Naive B cell (primary cell): ENCODE measurements at places on chromosomes 2 and 18.

DNA sequence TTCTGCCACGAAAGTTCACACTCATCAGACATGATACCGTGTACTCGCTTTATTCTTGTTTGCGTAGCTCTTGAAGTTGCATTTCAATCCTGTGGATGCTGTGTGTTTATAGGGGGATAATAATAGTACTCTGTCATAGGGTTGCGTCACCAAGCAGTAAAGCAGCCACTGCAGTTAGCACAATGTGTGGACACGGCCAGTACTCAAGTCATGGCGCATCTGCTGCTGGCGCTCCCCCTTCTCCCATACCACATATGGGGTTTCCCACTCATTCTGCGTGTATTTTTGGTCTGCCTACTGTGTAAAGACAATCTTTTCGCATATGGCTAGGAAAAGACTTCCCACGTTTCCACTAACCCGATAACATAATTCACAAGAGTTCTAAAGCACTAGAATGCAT is 2.1 kb upstream of the ZBTB14 start:
- H3K4me1 ChIP-seq: peaks cover 5% of the 10 kb centered on the region
- no peak overlapping the region for H3K27ac ChIP-seq
- peaks cover 32% of the 10 kb centered on the region for H3K27me3 ChIP-seq

GRCh38 chr2:214574084-214574781 is 163.4 kb downstream of the VWC2L start:
- H3K4me3 ChIP-seq: peak overlapping the region; percentile 17
- H3K36me3 ChIP-seq: no peaks in the 10 kb centered on the region
- peaks cover 11% of the 10 kb centered on the region for H3K4me1 ChIP-seq
- no peaks in the 10 kb centered on the region for H3K27me3 ChIP-seq
- no peak overlapping the region for H3K27ac ChIP-seq
- DNase-seq: no peak

DNA sequence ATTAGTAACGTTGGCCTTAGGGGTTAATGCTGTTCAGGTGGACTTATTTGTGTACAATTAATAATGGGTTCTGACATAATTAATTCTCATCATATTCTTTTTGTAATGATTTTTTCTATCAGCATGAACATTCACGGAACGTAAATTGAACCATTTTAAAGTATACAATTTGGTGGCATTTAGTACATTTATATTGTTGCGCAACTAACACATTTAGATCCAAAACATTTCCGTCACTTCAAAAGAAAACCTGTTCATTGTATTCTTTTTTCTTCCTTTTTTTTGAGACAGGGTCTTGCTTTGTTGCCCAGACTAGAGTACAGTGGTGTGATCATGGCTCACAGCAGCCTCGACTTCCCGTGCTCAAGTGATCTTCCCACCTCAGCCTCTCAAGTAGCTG is 65.8 kb downstream of the BOD1L2 start:
- no peak for DNase-seq
- H3K4me1 ChIP-seq: peaks cover 4% of the 10 kb centered on the region
- no peak overlapping the region for H3K4me3 ChIP-seq
- H3K27me3 ChIP-seq: peaks cover 31% of the 10 kb centered on the region

GRCh38 chr2:231163414-231164095 is 34.9 kb upstream of the ARMC9 start:
- no peak overlapping the region for H3K4me3 ChIP-seq
- H3K36me3 ChIP-seq: peaks cover 28% of the 10 kb centered on the region

DNA sequence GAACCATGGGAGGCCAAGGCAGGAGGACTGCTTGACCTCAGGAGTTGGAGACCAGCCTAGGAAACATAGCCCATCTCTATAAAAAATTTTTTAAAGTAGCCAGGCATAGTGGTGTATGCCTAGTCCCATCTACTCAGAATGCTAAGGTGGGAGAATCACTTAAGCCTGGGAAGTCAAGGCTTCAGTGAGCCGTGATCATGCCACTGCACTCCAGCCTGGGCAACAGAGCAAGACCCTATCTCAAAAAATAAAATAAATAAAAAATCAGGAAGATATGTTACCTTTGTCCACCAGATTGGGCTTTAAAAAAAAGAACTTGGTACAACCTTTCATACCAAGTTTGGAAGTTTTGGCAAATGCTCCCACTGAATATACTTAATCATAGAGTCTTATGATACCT is 35.3 kb downstream of the CFAP210 start:
- no peak for DNase-seq
- H3K27ac ChIP-seq: no peak overlapping the region
- H3K36me3 ChIP-seq: no peaks in the 10 kb centered on the region
- peaks cover 25% of the 10 kb centered on the region for H3K4me1 ChIP-seq

- H3K4me3 ChIP-seq: no peak overlapping the region
- no peaks in the 10 kb centered on the region for H3K27me3 ChIP-seq
- H3K27ac ChIP-seq: no peak overlapping the region
These were observed 147.5 kb upstream of the DAPL1 start for GRCh38 chr2:158647436-158648231.

- no peaks in the 10 kb centered on the region for H3K27me3 ChIP-seq
- H3K36me3 ChIP-seq: peaks cover 19% of the 10 kb centered on the region
- H3K4me3 ChIP-seq: no peak overlapping the region
- peaks cover 8% of the 10 kb centered on the region for H3K4me1 ChIP-seq
These were observed 98.3 kb downstream of the KLHL14 start for GRCh38 chr18:32674491-32674890.

GRCh38 chr18:48037481-48038271 is 107.2 kb upstream of the SMAD2 start:
- H3K27ac ChIP-seq: no peak overlapping the region
- H3K27me3 ChIP-seq: peaks cover 28% of the 10 kb centered on the region
- H3K36me3 ChIP-seq: no peaks in the 10 kb centered on the region
- DNase-seq: no peak
- H3K4me3 ChIP-seq: no peak overlapping the region
- H3K4me1 ChIP-seq: no peaks in the 10 kb centered on the region

GRCh38 chr2:75564713-75565359 is 4.1 kb upstream of the EVA1A start:
- peaks cover 45% of the 10 kb centered on the region for H3K27me3 ChIP-seq
- H3K36me3 ChIP-seq: peaks cover 9% of the 10 kb centered on the region
- peaks cover 10% of the 10 kb centered on the region for H3K4me1 ChIP-seq
- no peak overlapping the region for H3K27ac ChIP-seq
- H3K4me3 ChIP-seq: no peak overlapping the region
- no peak for DNase-seq

DNA sequence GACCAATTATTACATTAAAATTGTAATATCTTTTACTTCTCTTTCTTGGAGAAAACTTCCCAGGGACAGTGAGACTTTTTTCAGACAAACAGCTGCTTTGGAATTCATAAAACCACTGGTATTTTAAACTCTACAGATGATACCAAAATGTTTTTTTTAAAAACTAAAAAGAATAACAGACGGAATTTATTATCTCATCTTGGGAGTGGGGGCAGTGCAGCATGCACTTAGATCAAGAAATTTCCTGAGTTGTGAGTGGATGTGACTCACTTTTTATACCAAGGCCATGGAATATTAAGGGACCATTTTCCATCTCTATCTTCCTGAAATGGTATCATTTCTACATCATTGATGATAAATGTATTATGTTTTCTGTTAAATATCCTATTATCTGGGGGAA is 422.8 kb upstream of the HNRNPA3 start:
- peaks cover 16% of the 10 kb centered on the region for H3K27me3 ChIP-seq
- no peaks in the 10 kb centered on the region for H3K4me1 ChIP-seq
- no peak overlapping the region for H3K27ac ChIP-seq

DNA sequence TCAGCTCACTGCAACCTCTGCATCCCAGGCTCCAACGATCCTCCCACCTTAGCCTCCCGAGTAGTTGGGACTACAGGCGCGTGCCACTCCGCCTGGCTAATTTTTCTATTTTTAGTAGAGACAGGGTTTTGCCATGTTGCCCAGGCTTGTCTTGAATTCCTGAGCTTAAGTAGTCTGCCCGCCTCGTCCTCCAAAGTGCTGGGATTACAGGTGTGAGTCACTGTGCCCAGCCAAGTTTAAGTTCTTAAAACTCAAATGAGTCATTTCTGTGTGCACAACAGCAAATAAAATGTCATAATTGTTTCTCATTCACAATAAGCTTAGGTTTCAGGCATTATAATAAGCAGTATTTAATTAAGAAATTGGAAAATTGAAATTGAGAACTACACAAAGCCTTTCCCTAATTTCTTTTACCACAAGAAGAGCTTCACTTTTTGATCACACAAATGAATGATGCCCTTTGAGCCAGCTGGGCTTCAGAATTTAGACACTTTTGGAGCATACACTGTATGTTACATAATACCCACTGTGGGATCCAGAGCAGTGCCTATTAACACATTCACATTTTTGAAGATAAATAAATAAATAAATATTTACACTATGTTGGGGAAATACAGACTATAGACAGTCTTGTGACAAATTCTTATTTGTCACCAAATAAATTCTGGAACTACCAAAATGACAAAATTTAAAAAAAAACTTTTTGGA is 8.6 kb upstream of the ME2 start:
- no peak overlapping the region for H3K27ac ChIP-seq
- H3K4me3 ChIP-seq: no peak overlapping the region
- DNase-seq: no peak
- H3K36me3 ChIP-seq: no peaks in the 10 kb centered on the region

DNA sequence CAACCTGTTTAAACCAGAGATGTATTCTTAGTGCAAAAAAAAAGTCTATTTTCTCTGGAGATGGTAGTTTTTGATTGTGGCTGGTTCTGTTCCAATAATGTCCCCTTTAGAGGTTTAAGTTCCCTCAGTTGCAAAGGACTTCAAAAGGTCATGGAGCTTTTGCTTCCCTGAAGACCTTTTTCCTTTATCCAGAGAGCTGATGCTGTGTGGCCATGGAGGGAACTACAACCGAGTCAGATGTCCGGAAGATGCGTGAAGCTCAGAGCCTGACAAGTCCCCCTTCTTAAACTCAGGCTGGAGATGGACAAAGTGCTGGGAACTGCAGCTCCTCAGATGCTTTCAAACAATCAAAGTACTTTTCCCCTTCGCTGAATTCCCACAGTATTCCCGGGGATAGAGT is 176.1 kb downstream of the TMEM18 start:
- peaks cover 13% of the 10 kb centered on the region for H3K4me1 ChIP-seq
- DNase-seq: no peak
- no peak overlapping the region for H3K27ac ChIP-seq
- peaks cover 13% of the 10 kb centered on the region for H3K27me3 ChIP-seq

DNA sequence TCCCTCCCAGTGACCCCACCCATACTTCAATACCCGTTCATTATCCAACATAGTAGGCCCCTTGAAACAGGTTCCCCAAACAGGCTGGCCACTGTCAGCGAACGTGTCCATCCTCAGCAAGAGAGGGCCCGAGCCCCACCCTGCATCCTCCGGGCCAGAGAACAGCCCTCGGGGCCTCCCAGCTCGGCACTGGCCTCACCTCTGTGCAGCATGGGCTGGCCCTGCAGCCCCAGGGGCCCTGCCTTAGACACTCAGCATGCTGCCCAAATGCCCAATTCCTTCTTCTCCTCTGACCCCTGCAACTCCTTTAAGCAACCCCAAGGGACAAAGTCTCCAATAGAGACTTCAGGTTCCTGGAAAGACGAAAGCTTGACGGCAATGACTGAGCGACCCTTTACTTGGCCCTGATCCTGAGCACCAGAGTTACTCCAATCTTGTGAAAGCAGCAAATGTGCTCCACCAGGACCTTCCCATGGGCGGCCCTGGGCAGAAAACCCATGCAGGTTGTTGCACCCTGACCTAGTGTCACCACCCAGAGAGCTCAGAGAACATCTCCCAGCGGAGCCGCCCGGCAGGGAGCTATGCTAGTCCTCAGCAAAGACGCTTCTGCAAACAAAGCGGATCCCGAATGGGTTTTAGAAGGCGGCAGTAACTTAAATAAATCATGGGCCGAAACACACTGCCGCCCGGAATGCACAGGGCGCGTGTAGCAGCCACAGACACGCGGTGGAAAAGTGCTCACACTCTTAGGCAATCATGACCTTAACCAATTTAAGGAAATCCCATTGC is 782 bp downstream of the COL6A3 start:
- no peak overlapping the region for H3K27ac ChIP-seq
- no peak for DNase-seq
- H3K36me3 ChIP-seq: no peaks in the 10 kb centered on the region
- H3K4me3 ChIP-seq: no peak overlapping the region
- H3K4me1 ChIP-seq: no peaks in the 10 kb centered on the region

- H3K36me3 ChIP-seq: no peaks in the 10 kb centered on the region
- peaks cover 3% of the 10 kb centered on the region for H3K4me1 ChIP-seq
- DNase-seq: no peak
These were observed 143.8 kb upstream of the THUMPD2 start for GRCh38 chr2:39922679-39923405.

DNA sequence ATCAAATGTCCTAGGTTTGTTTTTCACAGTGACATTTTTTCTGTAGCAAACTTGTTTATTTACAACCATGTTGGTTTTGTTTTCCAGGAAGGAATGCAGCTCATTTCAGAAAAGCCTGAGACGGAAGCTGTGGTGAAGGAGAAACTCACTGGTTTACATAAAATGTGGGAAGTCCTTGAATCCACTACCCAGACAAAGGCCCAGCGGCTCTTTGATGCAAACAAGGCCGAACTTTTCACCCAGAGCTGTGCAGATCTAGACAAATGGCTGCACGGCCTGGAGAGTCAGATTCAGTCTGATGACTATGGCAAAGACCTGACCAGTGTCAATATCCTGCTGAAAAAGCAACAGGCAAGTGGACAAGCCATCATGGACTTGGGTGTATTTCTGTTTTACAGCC is 79.2 kb upstream of the EML6 start:
- DNase-seq: no peak
- no peaks in the 10 kb centered on the region for H3K27me3 ChIP-seq
- H3K4me1 ChIP-seq: no peaks in the 10 kb centered on the region
- H3K4me3 ChIP-seq: no peak overlapping the region
- H3K36me3 ChIP-seq: peaks cover 38% of the 10 kb centered on the region

GRCh38 chr2:169348321-169349024 is 13.9 kb downstream of the LRP2 start:
- no peaks in the 10 kb centered on the region for H3K4me1 ChIP-seq
- H3K27me3 ChIP-seq: no peaks in the 10 kb centered on the region
- no peak for DNase-seq
- H3K4me3 ChIP-seq: no peak overlapping the region
- H3K36me3 ChIP-seq: no peaks in the 10 kb centered on the region

- no peaks in the 10 kb centered on the region for H3K27me3 ChIP-seq
- H3K4me3 ChIP-seq: no peak overlapping the region
- H3K27ac ChIP-seq: no peak overlapping the region
- no peaks in the 10 kb centered on the region for H3K4me1 ChIP-seq
These were observed 561.2 kb downstream of the METTL4 start for GRCh38 chr18:2009942-2010697.
